HFFc6 (cell line): ENCODE measurements at places on chromosomes 2 and 18.

GRCh38 chr18:12257996-12258718, 4.0 kb downstream of the CIDEA start:
- no peak for DNase-seq

- DNase-seq: no peak
Measured at GRCh38 chr18:8231316-8231715, 377.9 kb upstream of the RAB12 start.

DNA sequence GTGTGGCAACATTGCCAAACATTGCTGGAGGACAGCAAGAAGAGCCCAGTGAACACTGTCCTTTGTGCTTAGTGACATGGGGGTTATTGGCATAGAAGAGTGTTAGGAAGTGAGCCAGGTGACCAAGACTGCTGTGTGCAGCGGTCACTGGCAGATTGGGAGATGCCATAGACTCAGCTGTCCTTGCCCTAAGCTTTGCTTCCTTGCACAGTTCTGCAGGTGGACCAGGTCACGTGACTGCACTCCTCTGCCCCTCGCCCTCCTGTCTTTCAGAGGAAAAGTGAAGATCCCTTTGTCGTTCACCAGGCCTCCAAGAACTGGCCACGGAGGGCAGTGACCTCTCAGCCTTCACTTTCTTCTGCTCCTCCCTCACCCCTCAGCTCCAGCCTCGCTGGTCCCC, 215.6 kb upstream of the SMIM21 start:
- DNase-seq: no peak

DNA sequence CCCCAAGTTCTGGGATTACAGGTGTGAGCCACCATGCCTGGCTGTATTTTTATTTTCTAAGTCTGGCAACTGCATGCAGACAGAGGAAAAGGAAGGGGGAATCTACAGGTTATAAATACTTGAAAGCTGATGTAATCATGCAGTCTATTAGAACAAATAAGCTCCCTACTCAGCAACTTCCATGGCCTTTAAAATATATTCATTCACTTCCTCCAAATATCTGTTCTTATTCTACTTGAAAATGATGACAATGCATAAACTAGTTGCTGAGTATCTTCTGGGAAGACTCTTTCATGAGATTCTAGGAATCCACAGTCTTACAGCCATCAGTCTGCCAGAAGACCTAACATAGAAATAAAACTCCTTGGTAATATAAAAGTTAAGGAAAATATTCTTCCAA, 66.9 kb upstream of the NCKAP5 start:
- DNase-seq: no peak

DNA sequence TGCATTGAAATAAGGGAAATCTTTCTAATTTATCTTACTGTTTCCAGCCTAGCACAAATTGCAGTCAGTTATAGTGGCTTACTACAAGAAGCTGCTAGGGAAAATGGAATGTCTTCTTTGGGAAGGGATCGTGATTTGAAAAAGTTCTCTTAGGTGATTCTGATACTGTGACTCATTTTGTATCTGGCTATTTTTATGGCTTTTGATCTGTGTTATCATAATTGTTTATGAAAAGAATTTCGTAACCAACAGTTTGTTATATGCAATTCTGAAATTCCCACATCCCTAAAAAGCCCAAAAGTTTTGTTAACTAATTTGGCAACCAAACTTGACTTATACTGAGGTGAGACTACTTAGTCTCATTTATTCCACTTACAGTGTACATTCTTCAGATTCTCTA, 12.4 kb downstream of the PTPN4 start:
- no peak for DNase-seq
